ENCODE measurements at places on chromosomes 1 and 21. TPM values are rescaled to one million over a fixed set of nuclear protein-coding genes. Genes with fewer than 3 reads are reported as not detected.

- no peak for DNase-seq
Measured at GRCh38 chr1:165052936-165053335, 303.6 kb downstream of the LMX1A start.

Gene PPP1R12B
- 22.4 TPM for total RNA-seq

DNA sequence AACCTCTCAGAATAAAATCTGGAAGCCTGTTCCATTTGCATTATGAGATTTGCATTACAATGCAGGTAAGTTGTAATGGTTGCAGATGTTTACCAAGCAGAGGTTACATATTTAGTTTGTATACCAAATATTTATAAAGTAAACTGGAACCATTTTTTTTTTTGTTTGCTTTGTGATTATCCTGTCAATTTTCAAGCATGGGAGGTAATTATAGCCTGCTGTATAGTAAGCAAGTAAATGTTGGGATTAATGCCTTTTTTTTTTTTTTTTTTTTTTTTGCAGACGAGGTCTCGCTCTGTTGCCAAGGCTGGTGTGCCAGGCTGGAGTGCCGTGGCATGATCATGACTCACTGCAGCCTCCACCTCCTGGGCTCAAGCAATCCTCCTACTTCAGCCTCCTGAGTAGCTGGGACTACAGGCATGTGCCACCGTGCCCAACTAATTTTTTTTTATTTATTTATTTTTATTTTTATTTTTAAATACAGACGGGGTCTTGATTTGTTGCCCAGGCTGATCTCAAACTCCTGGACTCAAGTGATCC is 21.0 kb downstream of the NFYC start:
- DNase-seq: no peak

Gene PRR9
- total RNA-seq: not detected

Gene ACBD3
- 41.4 TPM for total RNA-seq

- no peak for DNase-seq
Measured at GRCh38 chr21:36698385-36698980, 432 bp upstream of the SIM2 start.

- no peak for DNase-seq
Measured at GRCh38 chr1:244273845-244274619, 177.7 kb downstream of the ADSS2 start.

DNA sequence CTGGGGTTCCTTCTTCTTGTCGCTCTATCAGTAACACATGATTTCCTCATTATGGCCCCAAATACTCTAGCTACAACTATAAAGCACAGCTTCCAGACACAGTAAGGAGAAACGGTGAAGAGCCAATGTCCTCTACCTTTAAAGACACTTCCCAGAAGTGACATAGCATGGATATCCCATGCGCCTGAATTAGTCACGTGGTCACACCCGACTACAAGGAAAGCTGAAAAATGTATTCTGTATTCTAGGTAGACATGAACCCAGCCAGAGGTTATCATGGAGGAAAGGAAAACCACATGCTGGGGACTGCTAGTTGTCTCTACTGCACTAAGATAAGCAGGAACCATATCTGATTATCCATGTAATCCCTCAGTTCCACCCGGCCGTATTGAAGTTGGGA is 244.3 kb downstream of the LMX1A start:
- no peak for DNase-seq

Gene C8A
- not detected for total RNA-seq

Gene GPA33
- total RNA-seq: not detected
